Calu3 (cell line): ENCODE measurements at places on chromosomes 2 and 18.
A peak's percentile ranks its signal among the peaks of the same experiment; 100 is the strongest.

GRCh38 chr2:210503001-210503623 lies 26.6 kb upstream of the LANCL1 start:
- peak; percentile 57 for DNase-seq

GRCh38 chr2:193738892-193739291 lies 1544.2 kb upstream of the TMEFF2 start:
- no peak for DNase-seq

GRCh38 chr18:49161627-49162026 lies 210.9 kb upstream of the SMAD7 start:
- no peak for DNase-seq

DNA sequence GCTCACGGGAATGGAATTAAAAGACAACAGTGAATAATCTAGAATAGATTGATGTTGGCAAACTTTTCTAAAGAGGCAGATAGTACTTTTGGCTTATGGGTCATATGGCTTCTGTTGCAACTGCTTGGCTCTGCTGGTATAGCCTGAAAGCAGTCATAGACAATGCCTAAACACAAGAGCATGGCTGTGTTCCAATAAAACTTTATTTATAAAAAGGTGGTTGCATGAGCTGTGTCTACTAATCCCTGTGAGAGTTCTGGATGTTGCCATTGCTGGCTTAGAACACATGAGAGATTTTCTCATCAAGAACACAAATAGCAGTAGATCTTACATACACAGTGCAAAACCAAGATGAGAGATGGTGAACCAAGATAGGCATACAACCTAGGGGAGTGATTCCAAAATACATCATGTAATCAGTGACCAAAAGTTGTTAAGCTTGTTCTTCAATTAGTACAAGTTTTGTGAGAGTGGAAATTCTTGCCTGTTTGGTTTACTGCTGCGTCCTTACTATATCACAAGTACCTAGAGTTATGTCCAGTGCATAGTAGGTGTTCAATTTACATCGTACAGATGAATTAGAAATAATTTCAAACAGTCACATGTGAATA lies 380.0 kb downstream of the METTL4 start:
- DNase-seq, result no peak

- no peak for DNase-seq
These were observed 12.1 kb upstream of the NOSTRIN start for GRCh38 chr2:168790226-168790902.
